CD4-positive, alpha-beta T cell treated with Interleukin-15 for 1 hour (primary cell): ENCODE measurements at places on chromosomes 2 and 18.

- DNase-seq = no peak
These were observed 5.9 kb upstream of the POMC start for GRCh38 chr2:25174192-25174861.

DNA sequence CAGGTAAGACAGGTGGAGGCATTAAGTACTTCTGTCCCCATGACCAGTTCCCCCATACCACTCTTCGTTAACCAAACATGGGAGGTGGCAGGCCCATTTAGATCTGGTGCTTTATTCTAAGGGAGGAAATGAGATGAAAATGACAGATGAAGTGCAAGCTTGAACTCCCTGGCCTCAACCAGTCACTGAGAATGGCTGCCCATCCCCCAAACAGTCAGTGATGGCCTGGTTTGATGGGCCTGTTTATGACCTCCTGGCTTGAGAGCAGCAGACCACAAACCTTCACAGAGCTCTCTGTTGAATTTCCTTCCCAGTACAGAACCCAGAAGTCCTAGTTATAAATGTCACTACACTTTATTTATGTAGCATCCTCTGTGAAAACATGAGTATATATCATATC is 31.1 kb downstream of the EPAS1 start:
- no peak for DNase-seq

- DNase-seq = no peak
These were observed 134.3 kb upstream of the STON1 start for GRCh38 chr2:48395658-48396057.

DNA sequence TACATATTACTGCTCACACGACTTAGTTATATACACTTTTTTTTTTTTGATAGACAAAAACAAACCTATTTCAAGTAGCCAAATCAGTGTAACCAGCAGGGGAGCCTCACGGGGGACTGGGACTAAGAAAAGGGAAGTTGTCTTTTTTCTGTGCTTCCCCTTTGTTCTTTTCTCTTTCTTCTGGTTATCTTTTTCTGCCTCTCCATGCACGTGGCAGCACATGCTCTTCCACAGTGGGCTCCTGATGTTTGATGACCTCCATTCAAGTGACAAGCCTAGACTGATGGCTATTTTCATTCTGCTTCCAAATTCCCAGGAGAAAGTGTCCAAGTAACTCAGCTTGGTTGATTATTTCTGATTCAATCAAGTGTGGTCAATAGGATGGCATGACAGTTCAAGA is 98.2 kb upstream of the STK39 start:
- DNase-seq = no peak

DNA sequence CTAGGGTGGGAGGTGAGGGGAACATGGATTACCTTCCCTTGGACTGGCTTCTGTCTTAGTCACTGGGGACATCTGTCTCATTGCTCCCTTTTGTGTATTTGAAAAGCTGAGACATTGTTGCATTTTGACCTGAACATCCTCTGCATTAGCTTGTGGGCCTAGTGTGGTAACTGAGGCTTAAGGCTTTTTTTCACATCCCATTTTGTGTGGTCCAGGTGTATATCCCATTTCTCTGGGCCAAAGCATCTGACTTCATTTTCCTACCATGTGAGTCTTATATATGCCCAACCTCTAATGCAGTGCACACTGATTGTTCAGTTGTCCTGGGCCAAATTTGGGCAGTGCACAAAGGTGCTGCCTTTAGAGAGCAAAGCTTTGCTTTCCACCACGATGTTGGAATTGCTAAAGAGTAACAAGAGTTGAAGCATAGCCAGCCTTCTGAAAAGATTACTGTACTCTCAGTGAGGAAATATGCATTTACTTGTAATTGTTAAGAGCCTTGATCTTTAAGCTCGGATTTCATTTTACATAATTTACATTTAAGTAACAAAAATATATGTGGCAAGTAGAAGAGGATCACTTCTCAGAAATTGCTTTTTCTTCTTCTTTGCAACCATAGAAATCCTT is 13.3 kb downstream of the PRKCE start:
- no peak for DNase-seq

GRCh38 chr2:149572102-149572953 is 15.2 kb downstream of the MMADHC start:
- no peak for DNase-seq

GRCh38 chr2:179263015-179263414 is 1.6 kb downstream of the SESTD1 start:
- no peak for DNase-seq

- no peak for DNase-seq
These were observed 182.4 kb downstream of the CELF4 start for GRCh38 chr18:37383036-37383785.

DNA sequence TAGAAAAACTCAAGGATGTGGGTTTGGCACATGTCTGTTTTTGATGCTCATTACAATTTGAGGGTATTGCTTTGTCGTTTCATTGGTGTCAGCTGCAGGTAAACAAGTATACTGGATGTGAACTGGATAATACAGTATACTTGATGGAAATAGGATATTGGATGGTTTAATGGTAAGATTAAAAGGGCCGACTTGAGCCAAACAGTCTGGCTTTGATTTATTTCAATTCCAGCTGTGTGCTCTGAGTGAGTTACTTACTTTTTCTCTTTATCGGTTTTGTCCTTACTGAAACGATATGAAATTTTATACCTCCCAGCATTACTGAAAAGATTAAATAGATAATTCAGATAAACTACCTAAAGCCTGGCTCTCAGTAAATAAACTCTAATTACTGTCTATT is 227.6 kb downstream of the ASXL3 start:
- DNase-seq = no peak
